Fibroblast of the aortic adventitia (primary cell): ENCODE measurements at places on chromosomes 12 and 14. TPM values are rescaled to one million over a fixed set of nuclear protein-coding genes. Genes with fewer than 3 reads are reported as not detected.
A peak's percentile ranks its signal among the peaks of the same experiment; 100 is the strongest.

DNA sequence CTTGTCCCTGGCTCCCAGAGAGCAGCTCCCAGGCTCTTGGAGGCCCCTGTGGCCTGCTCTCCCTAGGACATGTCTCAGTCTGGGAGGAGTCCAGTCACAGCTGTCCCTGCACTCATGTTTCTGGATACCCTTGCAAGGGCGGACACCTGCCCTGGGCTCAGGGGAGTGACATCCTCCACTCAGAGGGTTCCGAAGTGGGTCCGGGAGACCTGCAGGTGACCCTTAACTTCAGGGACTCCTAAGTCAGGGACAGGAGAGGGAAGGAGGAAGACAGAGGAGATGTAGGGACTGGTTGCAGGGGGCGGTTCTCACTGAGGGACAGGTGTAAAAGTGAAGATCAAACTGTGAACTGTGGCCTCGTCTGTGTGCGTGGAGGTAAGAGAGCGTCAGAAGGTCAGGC lies 37.6 kb downstream of the CACNA2D4 start:
- no peak for DNase-seq

DNA sequence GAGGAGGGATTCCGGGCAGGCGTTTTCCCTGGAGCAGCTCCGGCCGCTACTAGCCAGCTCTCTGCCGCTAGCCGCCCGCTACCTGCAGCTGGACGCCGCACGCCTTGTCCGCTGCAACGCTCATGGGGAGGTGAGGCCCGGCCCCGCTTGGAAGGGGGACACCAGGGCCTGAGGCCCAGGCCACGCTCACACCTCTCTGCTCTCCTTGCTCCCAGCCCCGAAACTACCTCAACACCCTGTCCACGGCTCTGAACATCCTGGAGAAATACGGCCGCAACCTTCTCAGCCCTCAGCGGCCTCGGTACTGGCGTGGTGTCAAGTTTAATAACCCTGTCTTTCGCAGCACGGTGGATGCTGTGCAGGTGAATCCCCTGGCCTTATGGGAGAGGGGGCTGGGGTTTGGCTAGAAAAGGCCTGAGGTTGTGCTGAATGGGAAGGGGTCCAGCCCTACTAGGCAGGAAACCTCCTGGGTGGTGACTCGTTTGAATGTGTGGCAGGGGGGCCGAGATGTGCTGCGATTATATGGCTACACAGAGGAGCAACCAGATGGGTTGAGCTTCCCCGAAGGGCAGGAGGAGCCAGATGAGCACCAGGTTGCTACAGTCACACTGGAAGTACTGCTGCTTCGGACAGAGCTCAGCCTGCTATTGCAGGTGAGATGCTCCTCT lies 597 bp downstream of the RNF31 start:
- DNase-seq, result no peak

RIC8B gene
- 5.5 and 15.0 TPM in 2 replicates for total RNA-seq

GRCh38 chr12:25186788-25187402 lies 8.1 kb downstream of the DNAI7 start:
- DNase-seq, result no peak

DNA sequence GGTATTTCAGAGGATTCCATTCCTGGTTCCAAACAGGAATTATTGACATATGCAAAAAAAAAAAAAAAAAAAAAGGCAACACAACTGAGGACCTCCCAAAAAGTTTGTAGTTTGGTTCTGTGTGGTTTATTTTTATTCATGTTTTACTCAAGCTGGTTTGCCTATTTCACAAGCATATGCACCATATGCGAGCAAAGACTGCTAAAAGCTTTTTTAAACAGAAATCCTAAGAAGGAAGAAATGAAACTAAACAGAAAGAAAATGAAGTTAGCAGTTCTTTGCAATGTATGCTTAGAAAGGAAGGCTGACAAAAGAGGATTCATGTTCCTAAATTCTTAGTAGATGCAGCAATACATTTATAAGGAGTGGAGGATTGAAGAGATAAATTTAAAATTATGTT lies 487.6 kb upstream of the FLRT2 start:
- DNase-seq, result no peak

GRCh38 chr12:116366456-116366776 lies 88.9 kb upstream of the MED13L start:
- no peak for DNase-seq

- peak; percentile 71 for DNase-seq
These were observed 131.2 kb upstream of the FOXG1 start for GRCh38 chr14:28635387-28635786.

PLXNC1 gene
- total RNA-seq, result 4.3 and 6.1 TPM in 2 replicates

TGFB3 gene
- total RNA-seq, result 9.9 and 15.2 TPM in 2 replicates

GRCh38 chr14:60183138-60183537 lies 17.9 kb upstream of the DHRS7 start:
- DNase-seq, result no peak

DNA sequence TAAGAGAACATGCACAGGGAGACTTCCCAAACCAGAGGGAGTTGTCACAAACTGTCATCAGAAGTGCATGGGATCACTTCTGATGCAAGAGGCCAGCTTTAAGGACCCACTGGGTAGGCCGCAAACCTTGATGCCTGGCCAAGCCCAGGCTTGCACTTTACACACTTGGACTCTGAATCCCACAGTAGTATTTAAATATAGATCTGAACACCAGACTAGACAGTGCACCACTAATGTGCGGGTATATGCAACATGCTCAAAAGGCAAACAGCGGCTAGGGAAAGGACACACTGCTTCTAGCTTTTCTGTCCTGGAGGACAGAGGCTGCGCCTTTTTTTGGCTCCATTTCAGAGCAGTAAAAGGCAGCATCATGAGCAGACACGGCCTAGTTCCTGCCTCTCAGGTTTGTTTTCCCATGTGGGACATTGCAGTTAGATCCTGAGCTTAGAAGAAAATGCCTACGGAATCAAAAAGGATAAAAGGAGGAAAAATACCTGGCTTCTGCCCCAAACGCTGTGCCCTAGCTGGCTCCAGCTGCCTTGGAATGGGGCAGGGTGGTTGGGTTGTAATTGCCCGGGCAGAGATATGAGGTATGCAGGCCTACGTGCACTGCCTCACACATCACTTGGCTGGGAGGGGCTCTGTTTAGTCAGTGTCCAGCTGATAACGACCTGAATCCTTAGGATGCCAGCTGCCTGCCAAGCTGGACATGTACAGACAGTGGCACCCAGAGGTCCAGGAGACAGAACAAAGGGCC lies 84.5 kb upstream of the EGLN3 start:
- no peak for DNase-seq

SYNDIG1L gene
- total RNA-seq, result not detected in 2 replicates

RDH16 gene
- 0.09 TPM in 1 of 2 replicates, not detected in the other for total RNA-seq
